ENCODE measurements at places on chromosomes 2 and 18. TPM values are rescaled to one million over a fixed set of nuclear protein-coding genes. Genes with fewer than 3 reads are reported as not detected.

GRCh38 chr18:29449424-29449823 is 1272.5 kb upstream of the CDH2 start:
- no peaks in the 10 kb centered on the region for H3K36me3 ChIP-seq
- H3K4me1 ChIP-seq = no peaks in the 10 kb centered on the region
- H3K27me3 ChIP-seq = no peaks in the 10 kb centered on the region
- no peak overlapping the region for H3K27ac ChIP-seq

DNA sequence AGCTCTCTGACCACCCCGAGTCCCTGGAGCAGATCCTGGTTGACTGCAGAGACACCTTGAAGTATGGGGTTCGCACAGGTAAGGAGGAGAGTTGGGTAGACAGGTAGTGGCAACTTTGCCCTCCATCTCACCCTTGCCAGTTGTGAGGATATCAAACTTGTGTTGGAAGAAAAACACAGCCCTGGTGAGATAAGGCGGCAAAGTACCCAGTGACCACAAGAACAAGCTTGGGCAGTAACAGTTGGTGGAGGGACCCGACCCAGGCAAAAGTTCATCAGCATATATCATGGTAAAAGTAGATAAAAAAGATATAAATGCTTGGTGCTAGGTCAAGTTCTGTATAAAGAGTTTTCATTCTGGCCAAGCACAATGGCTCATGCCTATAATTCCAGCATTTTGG is 14.4 kb downstream of the GAD1 start:
- no peak for DNase-seq
- H3K36me3 ChIP-seq = no peaks in the 10 kb centered on the region

DNA sequence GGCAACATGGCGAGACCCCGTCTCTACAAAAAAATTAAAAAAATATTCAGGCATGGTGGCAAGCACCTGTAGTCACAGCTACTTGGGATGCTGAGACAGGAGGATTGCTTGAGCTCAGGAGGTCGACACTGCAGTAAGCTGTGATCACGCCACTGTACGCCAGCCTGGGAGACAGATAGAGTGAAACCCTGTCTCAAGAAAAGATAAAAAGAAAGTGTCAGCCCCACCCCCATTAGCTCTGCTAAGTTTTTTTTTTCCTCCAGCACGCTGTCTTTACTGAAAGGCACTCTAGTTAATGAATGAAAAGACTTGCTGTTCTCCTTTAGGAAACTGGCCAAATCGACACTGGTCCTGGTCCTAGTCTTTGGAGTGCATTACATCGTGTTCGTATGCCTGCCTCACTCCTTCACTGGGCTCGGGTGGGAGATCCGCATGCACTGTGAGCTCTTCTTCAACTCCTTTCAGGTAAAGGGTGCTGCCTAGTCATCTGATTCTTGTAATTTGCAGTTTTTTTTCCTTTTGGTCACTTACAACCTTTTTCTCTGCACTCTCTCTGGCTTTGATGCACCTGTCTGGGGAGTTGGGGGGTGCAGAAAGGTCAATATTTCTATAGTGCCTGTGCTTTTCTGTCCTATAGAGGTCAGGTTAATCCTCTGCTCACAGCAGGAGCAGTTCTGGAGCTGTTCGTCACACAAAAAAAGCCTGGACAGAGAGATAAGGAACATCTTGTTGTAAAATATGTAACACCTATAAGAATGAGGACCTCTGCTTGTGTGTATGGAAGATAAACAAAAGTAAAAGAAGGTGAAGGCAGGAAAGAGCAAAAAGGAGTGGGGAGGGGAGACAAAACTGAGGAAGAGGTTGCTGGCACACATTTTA is 82.3 kb downstream of the PTH2R start:
- H3K4me3 ChIP-seq = no peak overlapping the region
- H3K27ac ChIP-seq = no peak overlapping the region
- H3K27me3 ChIP-seq = no peaks in the 10 kb centered on the region
- DNase-seq = no peak
- no peaks in the 10 kb centered on the region for H3K4me1 ChIP-seq

- H3K27me3 ChIP-seq = peaks cover 100% of the 10 kb centered on the region
- H3K36me3 ChIP-seq = peaks cover 9% of the 10 kb centered on the region
- peak within 1 kb of the TSS; percentile 14 for H3K4me3 ChIP-seq
- peak; percentile 56 for DNase-seq
These were observed at the start of gene OTX1 for GRCh38 chr2:63050334-63051041. OTX1 (plus strand) TSS chr2:63050830; CDS start chr2:63052991, 2,161 bp downstream.

GRCh38 chr18:26225022-26225693 is 1.1 kb upstream of the TAF4B start:
- H3K36me3 ChIP-seq = no peaks in the 10 kb centered on the region
- no peaks in the 10 kb centered on the region for H3K27me3 ChIP-seq
- no peak overlapping the region for H3K27ac ChIP-seq
- H3K4me1 ChIP-seq = peaks cover 26% of the 10 kb centered on the region

DNA sequence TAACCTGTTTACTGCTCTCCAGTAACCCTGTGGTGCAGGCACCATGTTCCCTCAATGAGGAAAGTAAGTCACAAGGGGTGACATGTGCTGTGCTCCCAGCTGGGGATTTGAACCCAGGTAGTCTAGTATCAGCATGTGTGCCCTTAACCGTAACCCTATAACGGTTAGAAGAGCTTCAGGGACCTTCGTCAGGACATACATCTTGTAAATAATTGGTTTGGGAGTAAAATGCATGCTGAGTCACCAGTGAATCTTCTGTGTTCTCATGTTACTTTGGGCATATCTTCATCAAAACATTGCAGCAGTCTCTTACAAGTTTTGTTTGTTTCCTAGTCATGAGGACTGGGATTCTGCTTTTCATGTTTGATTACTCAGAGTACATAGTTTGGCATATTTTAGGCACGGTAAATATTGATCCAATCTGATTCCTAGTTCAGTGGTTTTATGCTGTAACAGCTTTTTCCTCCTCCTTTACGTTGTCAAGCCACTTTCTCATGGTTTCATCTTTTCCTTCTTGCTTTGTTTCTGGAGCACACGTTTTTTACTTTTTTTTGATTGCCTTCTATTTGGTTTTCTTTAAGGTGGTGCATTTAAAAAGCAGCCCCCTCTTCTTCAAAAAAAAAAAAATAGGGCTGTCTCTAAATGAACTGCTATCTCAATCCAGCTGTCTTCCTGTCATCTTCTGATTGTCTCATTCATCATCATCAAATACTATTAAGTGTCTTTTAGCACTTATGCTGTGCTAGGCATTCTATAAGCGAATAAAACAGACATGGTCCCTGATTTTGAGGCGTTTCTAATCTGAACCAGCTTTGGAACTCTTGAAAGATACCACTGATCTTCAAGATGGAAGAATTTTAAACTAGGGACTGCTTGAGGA is 50.4 kb downstream of the CLIP4 start:
- no peak overlapping the region for H3K4me3 ChIP-seq
- H3K27ac ChIP-seq = no peak overlapping the region
- no peak for DNase-seq
- H3K27me3 ChIP-seq = no peaks in the 10 kb centered on the region

GRCh38 chr2:128784626-128785306 is 466.1 kb upstream of the HS6ST1 start:
- no peaks in the 10 kb centered on the region for H3K4me1 ChIP-seq
- H3K4me3 ChIP-seq = no peak overlapping the region
- peak; percentile 57 for DNase-seq
- no peak overlapping the region for H3K27ac ChIP-seq
- no peaks in the 10 kb centered on the region for H3K27me3 ChIP-seq
- H3K36me3 ChIP-seq = no peaks in the 10 kb centered on the region

- no peaks in the 10 kb centered on the region for H3K27me3 ChIP-seq
- peak within 1 kb of the TSS; percentile 87 for H3K27ac ChIP-seq
These were observed at the start of gene TTC39C for GRCh38 chr18:24014062-24014985. TTC39C (plus strand) TSS chr18:24014754; CDS start chr18:24014872, 118 bp downstream.

- H3K36me3 ChIP-seq = no peaks in the 10 kb centered on the region
- no peaks in the 10 kb centered on the region for H3K27me3 ChIP-seq
- H3K4me1 ChIP-seq = peaks cover 41% of the 10 kb centered on the region
- H3K27ac ChIP-seq = no peak overlapping the region
- no peak overlapping the region for H3K4me3 ChIP-seq
These were observed 154.1 kb upstream of the REV1 start for GRCh38 chr2:99643787-99644418.

- H3K36me3 ChIP-seq = no peaks in the 10 kb centered on the region
- H3K4me1 ChIP-seq = no peaks in the 10 kb centered on the region
- H3K27me3 ChIP-seq = no peaks in the 10 kb centered on the region
- DNase-seq = no peak
These were observed 232.3 kb upstream of the ITGA4 start for GRCh38 chr2:181224866-181225265.

GRCh38 chr2:202017940-202018339 is 15.7 kb upstream of the FZD7 start:
- H3K4me1 ChIP-seq = peaks cover 30% of the 10 kb centered on the region
- H3K27ac ChIP-seq = no peak overlapping the region
- H3K36me3 ChIP-seq = no peaks in the 10 kb centered on the region
- no peak overlapping the region for H3K4me3 ChIP-seq
- DNase-seq = no peak

DNA sequence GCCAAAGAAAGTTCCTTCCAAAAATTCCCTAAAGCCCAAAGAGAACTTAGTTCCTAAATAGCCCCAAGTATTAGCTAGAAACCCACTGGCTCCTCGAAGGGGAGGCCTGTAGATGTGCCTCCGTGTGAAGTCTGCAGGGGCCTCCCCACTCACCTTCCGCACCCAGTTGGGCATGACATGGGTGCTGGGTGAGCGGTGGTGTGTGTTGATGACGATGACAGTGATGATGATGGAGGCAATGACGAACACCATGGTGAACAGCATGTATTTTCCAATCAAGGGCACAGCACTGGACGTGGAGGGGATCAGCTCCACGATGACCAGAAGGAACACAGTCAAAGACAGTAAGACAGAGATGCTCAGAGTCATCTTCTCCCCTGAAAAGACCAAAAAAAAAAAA is 14.5 kb downstream of the CHRNA1 start:
- H3K36me3 ChIP-seq = no peaks in the 10 kb centered on the region
- H3K4me1 ChIP-seq = no peaks in the 10 kb centered on the region
- H3K4me3 ChIP-seq = no peak overlapping the region
- DNase-seq = no peak
- no peak overlapping the region for H3K27ac ChIP-seq

GRCh38 chr18:36186461-36187192 is 670 bp upstream of the MOCOS start:
- peak overlapping the region; percentile 32 for H3K27ac ChIP-seq
- DNase-seq = no peak
- H3K4me3 ChIP-seq = peak overlapping the region; percentile 69
- H3K36me3 ChIP-seq = no peaks in the 10 kb centered on the region
- H3K27me3 ChIP-seq = no peaks in the 10 kb centered on the region

DNA sequence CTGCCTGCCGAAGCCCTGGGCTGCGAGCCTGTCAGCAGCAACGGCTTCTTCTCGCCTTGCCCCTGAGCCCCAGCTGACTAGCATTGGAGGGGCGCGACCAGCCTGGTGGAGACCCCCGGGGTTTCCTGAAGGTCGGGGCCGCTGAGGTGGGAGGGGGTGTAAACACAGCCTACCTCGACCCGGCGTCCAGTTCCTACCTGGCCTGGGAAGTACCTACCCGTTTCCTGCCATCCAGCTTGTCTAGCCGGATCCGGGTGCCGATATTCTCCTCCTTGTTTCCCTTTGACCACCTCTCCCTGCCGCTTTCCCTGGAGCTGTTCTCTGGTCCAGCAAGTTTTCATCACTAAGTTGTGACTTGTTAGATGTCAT is 511 bp downstream of the MOB4 start:
- H3K4me1 ChIP-seq = peaks cover 31% of the 10 kb centered on the region
- peak overlapping the region; percentile 93 for H3K27ac ChIP-seq
- H3K4me3 ChIP-seq = peak overlapping the region; percentile 88
- no peaks in the 10 kb centered on the region for H3K36me3 ChIP-seq
- DNase-seq = peak; percentile 72

GRCh38 chr2:102724553-102724952 is 37.3 kb upstream of the TMEM182 start:
- no peak overlapping the region for H3K27ac ChIP-seq
- no peaks in the 10 kb centered on the region for H3K36me3 ChIP-seq
- no peak overlapping the region for H3K4me3 ChIP-seq

GRCh38 chr2:58876126-58876525 is 635.0 kb upstream of the FANCL start:
- H3K27me3 ChIP-seq = no peaks in the 10 kb centered on the region
- H3K4me1 ChIP-seq = no peaks in the 10 kb centered on the region
- DNase-seq = no peak
- H3K4me3 ChIP-seq = no peak overlapping the region
- no peaks in the 10 kb centered on the region for H3K36me3 ChIP-seq
- H3K27ac ChIP-seq = no peak overlapping the region

DNA sequence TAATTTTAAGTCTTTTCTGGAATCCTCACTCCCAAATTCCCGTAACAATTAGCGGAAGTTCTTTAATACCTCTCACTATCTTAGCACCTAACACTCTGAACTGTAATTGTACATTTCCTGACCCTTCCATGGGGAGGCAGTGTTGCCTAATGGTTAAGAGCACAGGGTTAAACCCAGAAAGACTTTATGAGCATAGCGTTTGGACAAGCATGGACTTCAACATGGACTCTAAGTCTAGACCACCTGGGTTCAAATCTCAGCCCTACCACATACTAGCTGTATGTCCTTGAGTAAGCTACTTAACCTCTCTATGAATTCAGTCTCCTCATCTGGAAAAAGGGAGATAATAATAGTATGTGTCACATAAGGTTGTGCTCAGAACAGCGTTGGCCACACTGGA is 13.0 kb downstream of the ANTXR1 start:
- no peaks in the 10 kb centered on the region for H3K27me3 ChIP-seq
- no peak overlapping the region for H3K27ac ChIP-seq
- no peak for DNase-seq
- H3K4me1 ChIP-seq = peaks cover 40% of the 10 kb centered on the region
- no peak overlapping the region for H3K4me3 ChIP-seq

- H3K4me3 ChIP-seq = no peak overlapping the region
- H3K27ac ChIP-seq = peak overlapping the region; percentile 43
- peaks cover 94% of the 10 kb centered on the region for H3K4me1 ChIP-seq
- no peaks in the 10 kb centered on the region for H3K27me3 ChIP-seq
These were observed 18.5 kb downstream of the NFE2L2 start for GRCh38 chr2:177246000-177246399.

GRCh38 chr18:25927830-25928229 is 162.6 kb downstream of the SS18 start:
- no peaks in the 10 kb centered on the region for H3K27me3 ChIP-seq
- DNase-seq = no peak
- no peak overlapping the region for H3K27ac ChIP-seq
- no peaks in the 10 kb centered on the region for H3K4me1 ChIP-seq
- no peaks in the 10 kb centered on the region for H3K36me3 ChIP-seq

CDK5R2 gene
- total RNA-seq = 0.36 TPM

SEMA4F gene
- 5.5 TPM for total RNA-seq

MRO gene
- total RNA-seq = under 0.01 TPM

IMP4 gene
- total RNA-seq = 71.2 TPM

EVX2 gene
- 1.2 TPM for total RNA-seq

SP5 gene
- total RNA-seq = 1.8 TPM

FASTKD2 gene
- total RNA-seq = 27.3 TPM

ME2 gene
- total RNA-seq = 66.2 TPM

RPRD1A gene
- 80.3 TPM for total RNA-seq

L3MBTL4 gene
- total RNA-seq = 3.6 TPM

ALPP gene
- total RNA-seq = not detected

EIPR1 gene
- total RNA-seq = 14.4 TPM

FABP1 gene
- total RNA-seq = not detected

Data from sigmoid colon (tissue), 7 donors.